ENCODE measurements at places on chromosomes 3 and 15.

- DNase-seq, result no peak
Observed at GRCh38 chr3:58093574-58094195, 85.5 kb downstream of the FLNB start.

GRCh38 chr3:55202326-55202725 lies 274.5 kb upstream of the LRTM1 start:
- no peak for DNase-seq

GRCh38 chr3:194512895-194513601 lies 26.2 kb upstream of the ATP13A3 start:
- DNase-seq, result no peak

- DNase-seq, result no peak
Observed at GRCh38 chr15:41031232-41032078, 78.2 kb downstream of the CHAC1 start.

DNA sequence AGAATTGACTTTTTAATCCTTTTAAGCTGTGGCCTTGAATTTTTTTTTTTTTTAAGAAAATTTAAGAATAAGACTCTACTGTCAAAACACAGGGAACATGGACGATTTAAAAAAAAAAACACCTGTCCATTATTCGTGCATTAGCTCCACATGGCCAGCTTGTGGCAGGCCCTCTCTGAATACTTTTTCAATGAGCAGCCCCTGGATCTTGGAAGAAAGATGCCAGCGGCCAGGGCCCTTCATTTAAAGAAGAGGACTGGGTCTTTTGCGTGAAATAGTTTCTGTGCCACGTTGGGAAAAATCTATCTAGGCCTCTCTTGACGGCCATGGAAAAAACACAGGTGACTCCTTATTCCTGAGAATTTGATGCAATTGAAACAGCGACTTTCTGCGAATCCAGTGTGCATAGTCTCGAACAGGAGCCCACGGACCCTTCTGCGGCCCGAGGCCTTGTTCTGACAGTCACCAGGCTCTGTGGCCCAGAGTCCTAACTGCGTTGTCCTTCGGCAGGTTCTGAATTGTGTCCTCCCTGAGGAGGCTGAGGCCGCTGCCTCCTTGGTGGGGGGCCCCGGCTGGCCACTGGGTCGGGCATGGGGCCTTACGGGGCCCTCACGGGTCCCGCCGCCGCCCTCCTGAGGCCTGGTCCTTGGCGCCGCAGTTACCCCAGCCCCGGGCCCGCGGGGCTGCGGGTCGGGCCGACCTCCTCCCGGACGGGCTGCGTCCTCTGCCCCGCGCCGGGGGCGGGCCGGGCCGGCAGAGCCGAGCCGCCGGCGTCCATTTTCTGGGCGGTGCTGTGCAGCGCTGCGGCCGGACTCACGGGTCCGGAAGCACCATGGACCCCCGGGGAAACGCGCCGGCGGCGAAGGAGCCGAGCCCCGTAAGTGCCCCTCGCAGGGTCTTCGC lies 33.5 kb downstream of the ZBTB38 start:
- DNase-seq, result peak; percentile 68

- DNase-seq, result no peak
Observed at GRCh38 chr3:25442486-25442885, 14.4 kb downstream of the RARB start.

DNA sequence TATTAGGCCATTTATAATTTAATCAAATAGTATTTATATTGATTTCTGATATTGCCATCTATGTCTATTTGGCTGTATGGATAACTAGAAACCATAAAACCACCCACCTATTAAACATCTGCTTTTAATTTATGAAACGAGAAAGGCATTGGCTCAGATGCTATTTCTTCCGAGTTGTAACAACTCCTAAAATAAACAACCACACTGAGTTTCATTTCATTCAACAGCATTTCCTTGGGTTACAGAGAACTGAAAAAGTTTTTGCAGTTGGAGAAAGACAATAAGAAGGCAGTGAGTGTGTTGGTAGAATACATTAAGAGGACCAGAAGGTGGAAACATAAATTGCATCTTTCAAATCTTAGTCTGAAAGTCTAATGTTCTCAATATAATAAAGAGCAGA lies 79.1 kb downstream of the AQR start:
- DNase-seq, result no peak

GRCh38 chr3:89216016-89216739 lies 108.8 kb downstream of the EPHA3 start:
- no peak for DNase-seq

GRCh38 chr15:100224206-100225185 lies 117.3 kb downstream of the ADAMTS17 start:
- DNase-seq, result no peak

DNA sequence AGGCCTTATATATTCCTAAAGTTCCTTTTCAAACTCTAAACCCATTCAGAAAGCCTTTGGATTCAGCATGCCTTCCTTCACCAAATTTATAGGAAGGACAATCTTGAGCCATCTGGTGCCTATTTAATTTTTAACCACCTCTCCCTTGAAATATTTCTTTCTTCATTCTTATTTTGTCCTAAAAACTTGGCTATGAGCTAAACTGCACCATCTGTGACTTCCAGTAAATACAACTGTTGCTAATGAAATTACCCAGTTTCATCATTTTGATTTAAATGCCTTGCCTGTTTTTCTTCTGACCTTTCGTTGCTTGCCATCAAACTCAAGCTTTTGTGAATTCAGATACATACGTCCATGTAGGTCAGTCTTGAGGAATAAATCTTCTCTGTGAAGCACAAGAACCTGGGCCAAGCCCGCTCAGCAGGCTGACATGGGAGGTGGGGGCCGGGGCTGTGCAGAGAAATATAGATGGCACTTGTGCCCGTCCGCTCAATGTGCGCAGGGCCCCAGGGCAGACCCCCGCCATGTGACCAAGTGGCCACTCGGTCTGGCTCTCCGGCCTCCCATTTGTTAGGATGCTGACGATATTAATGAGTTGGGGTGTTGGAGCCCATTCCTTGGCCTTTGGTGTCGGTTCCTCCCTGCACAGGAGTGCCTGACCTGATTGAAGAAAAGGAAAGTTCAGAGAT lies 335.9 kb downstream of the VPS13C start:
- DNase-seq, result no peak

GRCh38 chr3:96266395-96267190 lies 547.8 kb upstream of the EPHA6 start:
- no peak for DNase-seq

DNA sequence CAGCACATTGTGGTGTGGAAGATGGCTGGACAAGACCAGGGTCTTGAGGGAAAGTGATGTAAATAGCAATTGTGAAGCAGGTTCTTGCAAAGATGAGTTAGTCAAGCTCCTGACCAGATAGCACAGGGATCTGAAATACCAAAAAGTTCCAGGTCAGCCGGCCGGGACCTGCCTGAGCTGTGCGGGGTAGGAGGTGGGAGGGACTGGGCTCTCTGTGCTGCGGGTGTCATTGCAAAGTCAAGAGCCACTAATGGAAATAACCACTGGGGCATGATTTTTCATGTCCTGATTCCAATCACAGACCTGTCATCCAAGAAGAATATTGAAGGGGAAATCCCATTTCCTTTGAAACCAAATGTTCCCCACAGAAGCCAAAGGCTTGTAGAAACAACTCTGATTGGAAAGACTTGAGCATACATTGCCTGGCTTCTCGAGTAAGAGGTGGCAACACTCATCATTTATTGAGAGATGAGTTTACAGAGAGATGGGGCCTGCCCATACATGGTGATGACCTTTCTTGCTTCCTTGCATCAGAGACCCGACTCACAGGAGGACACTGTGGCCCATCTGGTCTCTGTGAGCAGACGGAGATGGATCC lies 44.2 kb upstream of the KY start:
- no peak for DNase-seq

- peak; percentile 24 for DNase-seq
Observed at GRCh38 chr3:18134386-18135059, 290.6 kb downstream of the SATB1 start.

- DNase-seq, result no peak
Observed at GRCh38 chr15:26729581-26729980, 43.3 kb downstream of the GABRB3 start.

- peak; percentile 96 for DNase-seq
Observed at GRCh38 chr3:195914648-195915473, 6.5 kb upstream of the TNK2 start.

DNA sequence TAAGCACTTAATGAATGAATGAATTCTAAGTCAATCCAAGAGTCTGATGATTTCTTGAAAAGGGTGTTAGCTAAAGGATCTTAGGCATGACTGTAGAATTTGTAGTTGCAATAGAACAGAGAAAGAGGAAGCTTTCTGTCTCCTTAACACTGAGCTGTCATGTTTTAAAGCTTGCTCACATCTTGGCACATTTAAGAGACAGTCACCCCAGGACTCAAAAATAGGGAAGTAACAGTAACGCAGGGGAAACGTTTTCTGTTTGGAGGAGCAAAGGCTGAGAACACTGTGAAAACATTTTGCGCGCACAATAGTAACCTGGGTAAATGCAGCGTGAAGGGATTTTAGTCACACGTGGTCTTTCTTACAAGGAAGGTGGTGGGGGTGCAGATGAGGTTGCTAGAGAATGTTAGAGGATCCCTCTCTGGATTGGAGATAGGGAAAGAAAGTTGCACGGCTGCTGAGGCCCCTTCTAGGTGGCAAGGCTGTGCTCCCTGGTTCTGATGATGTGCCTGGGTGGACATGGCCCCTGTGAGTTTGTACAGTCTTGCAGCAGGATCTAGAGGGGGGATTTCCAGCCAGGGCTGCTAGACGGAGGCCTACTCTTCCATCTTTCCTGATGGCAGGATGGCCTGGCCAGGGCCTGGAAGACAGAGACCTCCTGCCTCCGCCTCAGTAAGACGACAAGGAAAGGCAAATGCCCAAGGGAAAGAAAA lies 12.0 kb downstream of the STARD5 start:
- peak; percentile 89 for DNase-seq

- no peak for DNase-seq
Observed at GRCh38 chr15:40452296-40453090, 11.7 kb downstream of the BAHD1 start.

- DNase-seq, result no peak
Observed at GRCh38 chr3:15023719-15024118, 41.4 kb downstream of the MRPS25 start.

GRCh38 chr15:26095710-26096330 lies 232.7 kb upstream of the ATP10A start:
- DNase-seq, result peak; percentile 17

DNA sequence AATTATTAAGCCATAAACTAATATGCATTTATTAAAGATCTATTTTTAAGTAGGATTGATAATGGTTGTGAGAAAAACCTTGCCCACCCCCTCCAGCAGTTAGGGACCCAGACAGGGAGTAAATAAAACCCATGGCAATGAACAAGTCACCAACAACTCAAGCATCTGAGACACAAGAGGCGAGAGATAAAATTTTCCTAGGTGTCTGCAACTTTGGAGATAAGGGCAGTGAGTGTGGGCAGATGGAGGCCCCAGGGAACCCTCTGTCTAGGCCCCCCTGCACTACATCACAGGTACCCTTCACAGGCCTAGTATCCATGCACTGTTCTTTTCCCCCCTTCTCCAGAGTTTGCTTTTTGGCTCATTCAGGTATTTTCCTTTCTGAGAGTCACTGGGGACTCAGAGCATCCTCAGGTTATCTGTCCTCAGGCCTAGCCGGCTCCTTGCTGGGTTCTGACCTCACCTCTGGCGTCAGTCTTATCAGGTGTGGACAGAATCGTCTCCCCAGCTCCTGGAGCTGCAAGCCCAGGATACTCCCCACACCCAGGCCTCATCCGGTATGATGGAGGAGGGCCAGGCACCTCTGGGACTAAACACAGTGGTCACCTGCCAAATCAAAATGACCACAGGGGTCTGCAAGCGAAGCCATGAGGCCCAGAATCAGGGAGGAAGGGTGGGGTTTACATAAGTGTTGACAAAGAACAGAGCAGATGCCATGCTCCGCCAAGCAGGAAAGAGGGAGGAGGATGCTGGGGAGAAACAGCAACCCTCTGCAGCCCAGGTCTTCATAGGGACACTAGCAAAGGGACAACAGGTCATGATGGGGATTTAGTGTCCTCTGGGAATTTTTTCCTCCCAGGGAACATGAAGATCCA lies 50.4 kb downstream of the CCNL1 start:
- no peak for DNase-seq

DNA sequence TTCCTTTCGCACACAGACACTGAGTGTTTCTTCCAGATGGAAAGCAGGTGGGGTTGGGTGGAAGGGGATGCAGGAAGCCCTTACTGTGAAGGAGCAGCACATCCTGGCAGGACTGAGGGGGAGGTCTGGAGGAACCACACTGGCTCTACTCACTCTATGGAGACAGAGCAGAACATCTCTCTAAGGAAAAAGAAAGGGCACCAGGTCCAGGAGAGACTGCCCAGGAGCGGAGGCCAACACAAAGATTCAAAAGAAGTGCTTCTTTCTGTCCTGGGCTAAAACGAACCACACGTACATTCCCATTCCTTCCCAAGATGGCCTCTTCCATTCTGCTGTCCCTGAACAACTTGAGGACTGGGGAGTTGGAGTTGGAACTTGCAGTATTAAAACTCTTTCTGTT lies 13.8 kb upstream of the VIPR1 start:
- DNase-seq, result no peak

- no peak for DNase-seq
Observed at GRCh38 chr3:27425896-27426565, 56.8 kb upstream of the NEK10 start.

DNA sequence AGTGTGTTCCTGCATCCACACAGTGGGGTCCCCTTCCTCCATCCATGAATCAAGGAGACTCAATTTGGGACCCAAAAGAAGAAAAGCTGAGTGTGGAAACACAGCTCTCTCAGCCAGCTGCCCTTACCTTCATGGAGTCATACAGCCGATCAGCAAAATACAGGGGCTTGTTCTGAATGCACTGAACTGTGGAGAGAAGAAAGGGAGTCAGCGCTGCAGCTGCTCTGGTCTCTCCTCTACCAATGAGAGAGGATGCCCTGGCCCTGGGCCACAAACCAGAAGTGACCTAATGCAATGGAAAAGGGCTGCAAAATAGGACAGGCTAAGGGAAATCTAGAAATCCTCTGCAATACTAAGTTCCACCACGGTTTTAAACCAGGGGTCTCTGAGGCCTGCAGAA lies 46.7 kb downstream of the ANXA2 start:
- DNase-seq, result no peak

DNA sequence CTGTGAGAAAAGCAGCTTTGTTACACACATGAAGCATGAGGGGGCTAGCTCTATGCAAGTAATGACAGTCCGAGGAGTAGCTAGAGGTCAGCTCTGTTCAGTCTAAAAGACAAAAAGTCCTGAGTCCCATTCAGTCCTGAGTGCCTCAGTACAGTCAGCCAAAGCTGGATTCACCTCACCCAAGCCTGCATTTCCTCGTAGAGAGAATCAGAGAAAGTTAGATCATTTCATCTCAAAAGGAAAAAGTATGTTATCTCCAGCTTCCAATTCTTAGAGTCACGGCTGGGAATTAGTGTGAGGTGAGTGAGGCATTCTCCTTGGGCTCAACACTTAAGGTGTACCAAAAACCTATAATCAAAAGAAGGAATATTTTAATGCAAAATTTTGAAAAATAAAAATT lies 5.9 kb upstream of the ACP3 start:
- no peak for DNase-seq

GRCh38 chr3:100411091-100411982 lies 10.0 kb downstream of the LNP1 start:
- no peak for DNase-seq

- DNase-seq, result no peak
Observed at GRCh38 chr15:57637846-57638245, 46.1 kb downstream of the MYZAP start.

All from hematopoietic multipotent progenitor cell treated with erythropoietin and hydrocortisone succinate and interleukin-3 and kit ligand, for 4 days (in vitro differentiated cells).